Anterior cingulate cortex (tissue), 58 donors: ENCODE measurements at places on chromosomes 11 and 22.

DNA sequence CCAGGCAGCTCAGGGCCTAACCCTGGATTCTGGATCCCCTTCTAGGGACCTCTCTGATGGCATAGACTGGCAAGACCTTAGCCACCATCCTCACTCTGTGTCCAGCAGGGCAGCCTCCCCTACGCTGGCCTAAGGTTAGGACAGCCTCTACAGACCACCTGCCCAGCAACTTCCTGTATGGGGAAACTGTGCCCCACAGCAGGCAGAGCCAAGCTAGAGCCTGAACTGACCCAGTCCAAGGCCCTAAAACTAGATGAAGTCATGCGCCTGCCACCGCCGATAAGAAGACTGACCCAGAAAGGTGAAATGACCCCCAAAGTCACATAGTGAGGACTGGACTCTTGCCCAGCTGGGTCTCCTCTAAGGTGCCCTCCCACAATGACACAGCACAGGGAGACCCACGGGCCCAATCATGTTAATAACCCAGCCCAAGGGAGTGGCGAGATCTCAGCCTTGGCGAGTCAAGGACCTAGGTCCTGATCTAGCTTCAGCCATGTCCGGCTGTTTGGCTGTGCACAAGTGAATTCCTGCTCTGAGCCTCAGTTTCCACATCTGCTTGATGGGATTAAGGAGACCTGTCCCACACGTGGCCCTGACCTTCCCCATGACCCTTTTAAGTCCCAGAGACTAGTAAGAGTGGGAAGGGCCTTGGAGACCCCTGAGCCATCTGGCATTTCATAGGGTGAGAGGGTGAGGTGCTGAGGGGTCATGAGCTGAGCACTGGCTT lies 17.6 kb downstream of the STARD10 start:
- DNase-seq = no peak

DNA sequence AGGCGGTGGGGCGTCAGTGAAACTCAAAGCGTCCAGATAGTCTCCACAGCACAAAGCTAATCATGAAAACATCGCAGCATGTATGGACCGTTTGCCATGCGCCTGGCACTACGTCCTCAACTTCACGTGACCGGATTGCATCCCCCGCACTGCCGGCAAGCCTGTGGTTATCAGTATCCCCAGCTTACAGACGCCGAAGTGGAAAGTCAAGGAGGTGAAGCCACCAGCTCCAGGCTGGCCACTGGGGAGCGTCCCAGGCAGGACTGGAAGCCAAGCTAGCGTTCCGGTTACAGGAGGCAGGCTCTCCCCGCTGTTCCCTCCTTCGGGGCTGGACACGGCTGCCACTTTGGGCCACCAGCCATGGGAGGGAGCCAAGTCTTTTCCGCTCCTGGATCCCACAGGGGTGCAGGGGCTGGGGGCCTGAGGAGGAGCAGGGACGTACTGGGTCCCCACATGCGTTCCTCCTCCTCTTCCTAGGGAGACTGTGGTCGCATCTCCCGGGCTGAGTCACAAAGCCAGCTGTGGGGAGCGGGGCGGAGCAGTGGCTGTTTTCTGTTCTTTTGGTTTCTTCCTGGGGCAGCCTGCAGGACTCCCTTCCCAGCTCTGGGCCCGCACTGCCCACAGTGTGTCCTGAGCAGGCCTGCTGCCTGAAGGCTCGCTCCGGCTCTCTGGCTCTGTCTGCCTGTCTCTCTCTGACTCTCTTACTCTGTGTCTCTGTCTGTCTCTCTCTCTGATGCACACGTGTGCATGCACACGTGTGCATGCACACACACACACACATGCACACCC lies 4.3 kb upstream of the OSBPL5 start:
- no peak for DNase-seq

DNA sequence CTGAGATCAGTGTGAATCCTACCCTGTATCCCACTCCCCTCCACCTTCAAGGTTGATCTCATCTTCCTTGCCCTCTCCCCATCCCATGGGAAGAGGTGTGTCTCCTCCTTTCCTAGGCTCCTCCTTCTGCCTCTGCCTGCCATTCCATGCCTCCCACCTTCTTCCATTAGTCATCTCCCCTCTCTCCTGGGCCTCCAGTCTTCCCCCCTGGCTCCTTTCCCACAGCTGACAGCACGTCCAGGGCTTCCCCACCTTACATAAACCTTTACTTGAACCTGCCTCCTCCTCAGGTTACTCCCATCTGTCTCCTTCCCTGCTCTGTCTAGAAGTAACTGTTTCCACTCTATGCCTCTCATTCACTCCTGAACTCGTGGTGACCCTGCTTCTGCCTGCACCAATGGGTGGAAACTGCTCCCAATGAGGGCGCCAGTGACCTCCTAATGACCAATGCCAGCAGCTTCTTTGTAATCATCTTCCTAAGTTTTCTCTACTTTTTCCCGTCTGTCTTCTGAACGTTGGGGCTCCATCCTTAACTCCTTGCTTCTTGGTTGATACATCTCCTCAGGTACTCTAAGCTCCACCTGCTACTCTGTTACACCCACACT lies 266.9 kb upstream of the NARS2 start:
- no peak for DNase-seq

- DNase-seq = no peak
Observed at GRCh38 chr22:19819208-19819910, 35.3 kb downstream of the GNB1L start.

- DNase-seq = no peak
Observed at GRCh38 chr11:128726458-128727139, 32.7 kb downstream of the FLI1 start.

DNA sequence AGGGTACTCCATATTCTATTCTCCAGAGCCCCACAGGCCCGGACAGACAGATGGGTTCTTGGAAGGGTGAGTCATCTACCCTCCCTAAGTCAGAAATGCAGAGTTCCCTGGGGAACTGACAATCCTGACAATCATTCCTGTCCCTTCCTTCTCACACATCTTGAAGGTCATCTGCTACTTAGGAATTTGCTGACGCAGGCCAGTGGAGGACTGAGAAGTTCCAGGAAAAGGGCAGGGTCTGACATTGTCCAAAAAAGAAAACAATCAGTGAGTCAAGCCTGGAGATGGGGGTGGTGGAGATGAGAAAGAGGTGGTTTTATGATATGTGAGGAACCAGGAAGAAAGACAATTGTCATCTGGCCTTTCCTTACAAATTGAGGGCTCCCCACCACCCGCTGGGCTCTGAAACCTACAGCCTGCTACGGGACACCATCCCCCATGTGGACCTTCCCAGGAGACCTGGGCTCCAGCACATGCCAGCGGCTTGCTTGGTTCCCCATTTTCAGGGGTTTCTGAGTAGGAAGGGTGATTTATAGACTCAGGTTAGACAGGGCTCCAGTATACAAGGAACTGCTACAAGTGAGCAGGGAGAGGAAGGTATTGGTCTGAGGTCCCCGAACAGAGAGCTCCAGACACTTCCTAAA lies 12.9 kb downstream of the CD59 start:
- no peak for DNase-seq

DNA sequence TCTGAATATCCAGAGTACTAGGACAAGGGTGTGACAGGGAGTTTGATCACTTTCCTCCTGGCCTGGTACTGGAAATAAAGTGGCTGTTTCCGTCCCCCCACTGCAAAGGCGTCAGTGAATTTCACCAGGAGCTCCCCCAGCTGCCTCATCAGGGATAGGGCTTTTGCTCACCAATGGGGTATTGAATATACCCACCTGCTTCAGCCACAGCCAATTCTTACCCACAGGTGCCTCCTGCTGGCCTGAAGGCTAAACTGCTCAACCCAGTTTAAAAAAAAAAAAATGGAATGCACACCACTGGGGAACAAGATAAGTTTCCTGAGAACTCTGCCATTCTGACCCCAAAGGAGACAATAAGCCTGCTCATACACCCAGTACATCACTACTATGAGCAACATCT lies 65.3 kb upstream of the MS4A8 start:
- no peak for DNase-seq

DNA sequence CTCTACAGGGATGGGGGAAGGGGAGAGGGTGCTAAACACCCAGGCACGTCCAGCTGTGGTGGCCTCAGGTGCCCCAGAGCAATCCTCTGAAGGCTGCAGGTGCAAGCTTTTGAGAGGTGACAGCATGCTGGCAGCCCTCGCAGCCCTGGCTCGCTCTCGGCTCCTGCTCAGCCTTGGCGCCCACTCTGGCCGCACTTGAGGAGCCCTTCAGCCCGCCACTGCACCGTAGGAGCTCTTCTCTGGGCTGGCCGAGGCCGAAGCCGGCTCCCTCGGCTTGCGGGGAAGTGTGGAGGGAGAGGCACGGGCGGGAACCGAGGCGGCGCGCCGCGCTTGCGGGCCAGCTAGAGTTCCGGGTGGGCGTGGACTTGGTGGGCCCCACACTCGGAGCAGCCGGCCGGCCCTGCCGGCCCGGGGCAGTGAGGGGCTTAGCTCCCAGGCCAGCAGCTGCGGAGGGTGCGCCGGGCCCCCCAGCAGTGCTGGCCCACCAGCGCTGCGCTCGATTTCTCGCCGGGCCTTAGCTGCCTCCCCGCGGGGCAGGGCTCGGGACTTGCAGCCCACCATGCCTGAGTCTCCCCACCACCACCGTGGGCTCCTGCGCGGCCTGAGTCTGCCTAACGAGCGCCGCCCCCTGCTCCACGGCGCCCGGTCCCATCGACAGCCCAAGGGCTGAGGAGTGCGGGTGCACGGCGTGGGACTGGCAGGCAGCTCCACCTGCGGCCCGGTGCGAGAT lies 112.1 kb downstream of the TRIM29 start:
- DNase-seq = no peak

GRCh38 chr11:70173018-70173417 lies 30.1 kb upstream of the FADD start:
- DNase-seq = no peak

- no peak for DNase-seq
Observed at GRCh38 chr11:61912991-61913698, 4.2 kb downstream of the RAB3IL1 start.

GRCh38 chr11:111086058-111086457 lies 159.5 kb upstream of the POU2AF2 start:
- DNase-seq = no peak

DNA sequence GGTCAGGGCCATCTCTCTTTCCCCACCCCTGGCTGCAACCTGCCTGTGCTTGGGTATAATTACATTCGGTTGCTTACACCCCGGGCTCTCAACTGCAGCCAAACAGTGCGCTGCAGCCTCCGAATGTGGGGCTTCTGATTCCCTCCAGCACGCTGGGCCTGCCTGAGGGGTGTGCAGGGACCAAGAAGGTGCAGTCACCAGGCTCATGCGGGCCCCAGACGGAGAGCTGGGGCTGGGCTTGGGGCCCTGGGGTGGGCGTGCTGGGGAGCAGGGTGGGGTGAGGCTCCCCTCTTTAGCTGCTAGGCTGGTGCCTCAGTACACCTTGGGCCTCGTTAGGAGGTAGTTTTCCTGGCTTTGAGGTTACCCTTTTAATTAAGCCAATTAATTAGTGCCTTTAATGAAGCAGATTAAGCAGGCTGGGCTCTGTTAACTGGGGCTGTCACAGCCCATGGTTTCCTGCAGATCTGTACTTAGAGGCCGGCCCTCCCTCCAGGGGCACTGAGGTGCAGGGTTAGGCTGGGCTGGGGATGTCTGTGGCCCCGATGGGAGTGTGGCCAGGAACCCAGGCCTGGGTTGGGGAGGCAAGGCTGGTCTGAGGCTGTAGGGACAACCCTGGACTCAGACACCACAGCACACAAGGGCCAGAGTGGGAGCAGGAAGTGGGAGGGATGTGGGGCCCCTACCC lies 17.3 kb downstream of the FLRT1 start:
- no peak for DNase-seq

- DNase-seq = no peak
Observed at GRCh38 chr11:135027461-135027860, 615.4 kb upstream of the B3GAT1 start.

GRCh38 chr22:32858121-32858703 lies 56.7 kb downstream of the TIMP3 start:
- no peak for DNase-seq

DNA sequence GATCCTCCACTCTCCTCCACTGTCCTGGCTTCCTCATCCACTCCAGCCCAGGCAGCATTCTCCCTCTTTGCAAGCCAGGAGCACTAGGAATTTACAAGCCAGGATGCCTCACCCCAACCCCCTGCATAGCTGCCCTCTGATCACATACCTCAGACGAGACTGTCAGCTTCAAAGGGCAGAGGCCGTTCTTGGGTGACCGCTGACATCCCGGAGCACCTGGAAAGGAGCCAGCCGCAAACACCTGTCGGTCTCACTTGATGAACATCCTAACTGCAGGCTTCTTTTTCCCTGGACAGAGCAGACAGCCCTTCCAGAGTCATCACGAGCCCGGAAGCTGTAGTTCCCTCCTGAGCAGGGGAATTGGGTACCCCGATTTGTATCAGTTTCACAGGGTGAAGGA lies 451.3 kb upstream of the B3GAT1 start:
- no peak for DNase-seq

DNA sequence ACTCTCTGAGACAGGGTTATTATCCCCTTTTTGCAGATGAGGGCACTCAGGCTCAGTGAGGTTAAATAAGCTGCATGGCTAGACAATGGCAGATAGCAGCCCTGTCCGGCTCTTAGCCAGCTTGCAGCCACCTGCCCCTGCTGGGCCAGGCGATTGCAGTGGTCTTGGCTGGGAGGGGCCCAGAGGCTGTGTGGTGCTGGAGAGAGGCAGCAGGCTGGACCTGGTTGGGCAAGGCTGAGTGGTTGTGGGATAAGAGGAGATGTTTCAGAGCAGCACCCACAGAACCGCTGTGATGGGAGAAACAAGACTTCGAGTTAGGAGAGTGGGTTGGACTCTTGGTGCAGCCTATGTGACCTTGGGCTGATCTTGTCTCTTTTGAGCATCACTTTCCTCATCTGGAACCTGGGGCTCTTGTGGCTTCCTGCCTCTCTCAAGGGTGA lies 25.5 kb downstream of the PTPRJ start:
- DNase-seq = no peak
